Testis (tissue), 5 donors: ENCODE measurements at places on chromosomes 5 and 9.

DNA sequence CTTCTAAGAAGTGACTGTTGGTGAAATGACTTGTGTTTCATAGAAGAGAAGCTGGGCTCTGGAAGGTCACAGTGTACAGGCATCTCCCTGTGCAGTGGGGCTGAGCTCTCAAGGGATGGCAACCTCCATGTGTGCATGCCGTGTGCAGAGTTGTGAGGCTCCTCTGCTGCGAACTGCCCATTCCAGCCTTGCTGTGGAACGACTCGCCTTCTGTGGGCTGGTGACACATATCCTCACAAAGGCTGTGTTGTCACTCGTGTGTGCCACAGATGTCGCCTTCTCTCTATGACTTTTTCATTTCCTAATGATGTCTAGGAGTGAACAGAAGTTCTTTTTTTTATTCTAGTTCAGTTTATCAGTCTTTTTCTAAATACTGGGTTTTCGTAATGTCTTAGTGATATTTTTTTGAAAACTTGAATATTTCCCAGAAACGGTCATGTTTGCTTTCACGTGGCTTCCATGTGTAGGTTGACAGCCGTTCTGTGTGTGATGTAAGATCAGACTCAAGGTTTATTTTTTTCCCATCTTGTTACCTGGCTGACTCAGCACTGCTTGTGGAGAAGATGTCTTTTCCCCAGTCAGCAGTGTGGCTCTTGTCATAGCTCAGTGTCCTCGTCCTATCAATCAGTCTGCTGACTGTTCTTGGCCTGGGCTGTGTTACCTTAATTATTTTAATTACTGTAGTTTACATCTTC, 57.3 kb upstream of the CACNA1B start:
- no peak for DNase-seq

GRCh38 chr9:71748280-71748743, 20.0 kb downstream of the CEMIP2 start:
- DNase-seq, result no peak

GRCh38 chr9:137534256-137535119, 15.7 kb downstream of the PNPLA7 start:
- peak; percentile 68 for DNase-seq

DNA sequence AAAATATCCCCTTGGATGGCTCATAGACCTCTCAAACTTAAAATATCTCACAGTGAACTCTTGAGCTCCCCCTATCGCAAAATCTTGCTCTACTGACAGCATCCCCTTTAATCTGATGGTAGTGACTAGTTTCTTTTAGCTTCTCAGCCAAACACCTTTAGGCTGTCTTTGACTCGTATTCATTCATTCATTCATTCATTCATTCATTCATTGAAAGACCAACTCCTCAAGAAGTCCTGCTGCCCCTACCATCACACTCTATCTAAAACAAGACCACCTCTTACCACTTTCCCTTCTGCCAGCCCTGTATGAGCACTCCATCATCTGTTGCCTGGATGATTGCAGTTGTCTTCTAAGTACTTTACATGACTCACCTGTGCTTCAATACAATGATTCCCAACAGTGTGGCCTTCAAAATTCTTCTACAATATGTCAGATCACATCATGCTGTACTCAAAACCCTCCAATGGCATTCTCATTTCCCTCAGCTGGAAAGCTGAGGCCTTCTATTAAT, 46.8 kb downstream of the ITGA2 start:
- no peak for DNase-seq

DNA sequence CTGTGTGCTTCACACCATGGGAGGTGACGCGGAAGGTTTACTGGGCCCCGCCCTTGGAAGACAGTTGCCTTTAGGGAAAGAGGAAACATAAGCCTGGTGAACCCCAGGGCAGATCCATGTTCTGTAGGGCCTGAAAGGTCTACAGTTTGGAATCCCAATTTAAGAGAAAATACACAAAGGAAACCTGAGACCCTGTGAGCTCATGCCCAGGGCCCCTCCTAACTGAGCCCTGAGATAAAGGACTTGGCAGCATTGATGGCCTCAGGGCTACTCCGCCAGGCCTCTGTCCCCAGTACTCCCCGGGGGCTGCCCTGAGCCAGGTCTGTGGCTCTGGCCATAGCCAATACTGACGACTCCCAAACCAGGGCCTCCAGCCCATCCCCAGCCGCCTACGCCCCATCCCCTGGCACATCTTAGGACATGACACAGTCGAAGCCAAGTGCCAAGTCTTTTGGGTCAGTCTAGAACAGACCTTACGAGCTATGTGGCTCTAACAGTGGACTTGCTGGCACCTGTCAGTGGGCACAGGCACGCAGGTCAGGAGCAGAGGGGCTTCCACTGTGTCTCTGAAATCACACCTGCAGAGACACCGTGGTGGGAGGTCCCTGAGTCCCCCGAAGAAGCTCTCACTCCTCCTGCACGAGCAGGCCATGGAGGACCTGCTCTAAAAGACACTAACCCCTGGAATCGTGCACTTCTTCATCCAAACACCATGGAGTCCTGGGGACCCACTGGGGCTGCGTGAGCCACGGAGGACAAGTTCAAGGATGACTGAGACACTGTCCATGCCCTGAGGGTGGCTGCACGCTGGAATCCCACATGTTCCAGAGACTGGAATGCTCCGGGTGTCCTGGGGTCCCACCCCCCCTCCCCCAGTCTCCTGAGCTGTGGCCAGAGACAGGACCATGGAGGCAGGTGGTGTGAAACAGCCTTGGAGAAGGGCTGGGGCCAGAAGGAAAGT, 40.3 kb upstream of the BARHL1 start:
- DNase-seq, result no peak

DNA sequence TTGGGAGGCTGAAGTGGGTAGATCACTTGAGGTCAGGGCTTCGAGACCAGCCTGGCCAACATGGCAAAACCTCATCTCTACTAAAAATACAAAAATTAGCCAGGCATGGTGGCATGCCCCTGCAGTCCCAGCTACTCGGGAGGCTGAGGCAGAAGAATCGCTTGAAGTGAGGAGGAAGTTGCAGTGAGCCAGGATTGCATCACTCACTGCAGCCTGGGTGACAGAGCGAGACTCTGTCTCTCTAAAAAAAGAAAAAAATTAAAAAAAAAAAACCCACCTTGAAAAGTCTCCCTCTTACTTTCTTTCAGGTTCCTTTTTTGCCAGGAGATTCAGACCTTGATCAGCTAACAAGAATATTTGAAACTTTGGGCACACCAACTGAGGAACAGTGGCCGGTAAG, 34.2 kb downstream of the CDK7 start:
- no peak for DNase-seq

- DNase-seq, result no peak
Measured at GRCh38 chr5:95649842-95650620, 3.5 kb downstream of the RFESD start.

DNA sequence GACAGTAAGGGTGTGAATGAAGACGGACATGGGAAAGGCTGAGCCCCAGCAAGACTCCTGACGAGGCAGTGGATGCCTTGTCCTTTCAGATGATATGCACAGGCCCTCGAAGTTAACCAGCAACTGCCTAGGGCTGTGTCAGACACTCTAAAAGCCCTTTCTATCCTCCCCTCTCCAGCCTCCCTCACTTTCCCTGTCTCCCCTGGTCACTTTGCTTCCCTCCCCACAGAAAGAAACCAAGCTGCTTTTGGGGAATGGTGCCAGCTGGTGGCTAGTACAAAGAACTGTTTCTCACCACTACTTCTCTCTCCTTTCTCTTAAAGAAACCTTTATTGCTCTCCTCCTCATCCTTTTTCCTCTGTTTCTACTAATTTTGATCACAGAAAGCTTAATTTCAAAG, 21.4 kb downstream of the LHFPL2 start:
- peak; percentile 49 for DNase-seq

DNA sequence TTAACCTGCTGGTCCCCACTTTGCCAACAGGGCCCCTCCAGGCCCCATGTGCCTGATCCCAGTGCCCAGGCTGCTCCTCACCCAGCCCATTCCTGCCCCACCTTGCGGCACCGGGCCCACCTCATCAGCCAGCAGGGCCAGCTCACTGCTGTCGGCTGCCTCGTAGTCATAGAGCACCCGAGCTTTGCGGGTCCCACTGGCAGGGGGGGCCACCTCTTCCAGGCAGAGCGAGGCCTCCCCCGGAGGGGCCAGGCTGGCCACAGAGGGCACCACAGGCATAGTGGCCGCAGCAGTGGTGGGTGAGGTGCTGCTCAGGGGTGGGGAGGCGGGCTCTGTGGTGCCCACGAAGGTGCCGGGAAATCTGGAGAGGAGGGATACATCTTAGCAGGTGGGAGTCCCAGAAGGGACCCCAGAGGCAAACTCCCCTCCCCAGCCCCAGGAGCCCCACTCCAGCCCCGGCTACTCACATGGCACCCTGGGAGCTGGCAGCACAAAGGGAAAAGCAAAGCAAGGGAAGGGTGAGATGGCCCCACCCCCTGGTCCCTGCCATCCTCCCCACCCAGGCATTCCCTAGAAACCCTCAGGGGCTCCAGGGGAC, 19.0 kb downstream of the SH3GLB2 start:
- DNase-seq, result no peak

DNA sequence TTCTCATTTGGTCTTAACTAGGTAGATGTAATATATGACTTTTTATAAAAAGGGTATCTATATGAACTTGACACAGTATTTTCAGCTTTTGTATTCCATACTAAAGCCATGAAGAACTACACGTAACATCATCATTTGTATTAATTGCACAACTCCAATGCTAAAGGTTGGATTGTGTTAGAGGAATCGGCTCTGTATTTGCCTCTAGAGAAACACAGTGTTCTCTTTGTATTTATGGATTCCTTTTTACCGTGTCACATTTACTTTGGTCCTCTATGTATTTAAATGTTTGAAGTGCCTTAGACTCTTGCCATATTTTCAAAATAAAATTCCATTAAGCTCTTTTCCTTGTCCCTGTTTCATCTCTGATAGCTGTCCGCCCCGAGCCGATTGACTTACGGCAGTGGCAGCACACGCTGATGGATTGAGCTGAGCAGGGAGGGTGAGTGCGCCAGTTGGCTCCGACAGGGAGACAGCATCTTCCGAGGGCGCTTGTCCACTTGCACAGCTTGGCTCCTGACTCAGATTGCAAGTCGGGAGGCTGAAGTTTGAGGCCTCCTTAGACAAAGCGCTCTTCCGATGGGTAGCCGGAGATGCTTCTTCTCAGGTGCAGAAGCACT, 95.6 kb upstream of the DMRT1 start:
- DNase-seq, result no peak

- DNase-seq, result no peak
Measured at GRCh38 chr9:24459953-24460352, 85.7 kb downstream of the IZUMO3 start.

DNA sequence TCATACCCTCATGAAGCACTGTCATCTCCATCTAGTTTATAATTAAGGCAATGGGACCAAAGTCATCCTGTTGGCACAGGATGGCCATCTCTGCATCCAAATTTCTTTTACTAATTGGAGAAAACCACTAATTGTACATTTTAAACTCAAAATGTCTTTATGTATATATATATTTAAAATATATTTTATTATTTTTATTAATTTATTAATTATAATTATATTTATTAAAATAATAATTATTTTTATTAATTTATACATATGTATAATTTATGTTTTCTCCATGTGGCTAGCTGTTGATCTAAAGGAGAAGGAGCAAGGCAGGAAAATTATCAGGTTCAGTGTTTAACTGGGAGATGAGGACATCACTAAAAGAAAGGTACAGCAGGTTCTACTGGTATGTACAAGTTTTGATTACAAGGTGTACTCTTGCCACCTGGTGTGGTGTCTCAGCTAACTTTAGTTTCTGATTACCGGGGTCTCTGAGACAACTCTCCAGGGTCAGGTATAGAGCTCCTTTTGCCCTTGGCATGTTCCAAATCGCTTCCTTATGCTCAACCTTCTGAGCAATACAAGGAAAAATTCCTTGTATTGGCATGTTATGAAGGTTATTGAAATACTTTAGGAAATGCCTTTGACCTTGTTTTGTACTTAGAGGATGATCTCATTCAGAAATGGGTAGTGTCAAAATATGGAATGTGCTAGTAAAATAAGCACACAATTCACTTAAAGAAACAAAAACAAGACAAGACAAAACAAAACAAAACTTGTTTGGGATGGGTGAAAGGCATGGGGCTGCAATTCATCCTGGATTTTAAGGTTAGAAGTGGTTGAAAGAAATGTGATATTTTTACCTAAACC, 79.6 kb downstream of the GHR start:
- DNase-seq, result no peak

DNA sequence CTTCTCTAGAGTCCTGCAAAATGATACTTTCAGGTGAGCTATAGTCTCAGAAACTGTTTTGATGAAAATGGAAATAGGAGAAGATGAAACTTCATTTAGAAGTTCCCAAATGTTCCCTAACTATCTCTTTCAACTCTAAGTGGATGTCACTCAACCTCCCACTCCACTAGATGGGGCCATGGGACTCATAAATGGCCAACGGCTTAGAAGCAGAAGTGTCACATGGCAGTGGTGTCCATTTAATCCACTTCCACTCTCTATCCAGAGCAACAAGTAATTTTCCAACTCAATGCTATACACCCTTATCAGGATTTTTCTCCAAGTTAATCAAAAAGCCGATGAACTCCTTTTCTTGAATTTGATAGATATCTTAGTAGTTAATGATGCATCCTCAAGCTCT, 295.7 kb downstream of the EDIL3 start:
- DNase-seq, result peak; percentile 76
